ENCODE measurements at places on chromosomes 4 and X.
A peak's percentile ranks its signal among the peaks of the same experiment; 100 is the strongest.

- no peak for DNase-seq
Measured at GRCh38 chr4:180152831-180153230, 2090.4 kb upstream of the TENM3 start.

- peak; percentile 17 for DNase-seq
Measured at GRCh38 chr4:80311130-80311529, 24.4 kb upstream of the CFAP299 start.

- DNase-seq: no peak
Measured at GRCh38 chr4:2393353-2394270, 24.8 kb downstream of the ZFYVE28 start.

- DNase-seq: no peak
Measured at GRCh38 chr4:134663742-134664141, 462.2 kb upstream of the PABPC4L start.

DNA sequence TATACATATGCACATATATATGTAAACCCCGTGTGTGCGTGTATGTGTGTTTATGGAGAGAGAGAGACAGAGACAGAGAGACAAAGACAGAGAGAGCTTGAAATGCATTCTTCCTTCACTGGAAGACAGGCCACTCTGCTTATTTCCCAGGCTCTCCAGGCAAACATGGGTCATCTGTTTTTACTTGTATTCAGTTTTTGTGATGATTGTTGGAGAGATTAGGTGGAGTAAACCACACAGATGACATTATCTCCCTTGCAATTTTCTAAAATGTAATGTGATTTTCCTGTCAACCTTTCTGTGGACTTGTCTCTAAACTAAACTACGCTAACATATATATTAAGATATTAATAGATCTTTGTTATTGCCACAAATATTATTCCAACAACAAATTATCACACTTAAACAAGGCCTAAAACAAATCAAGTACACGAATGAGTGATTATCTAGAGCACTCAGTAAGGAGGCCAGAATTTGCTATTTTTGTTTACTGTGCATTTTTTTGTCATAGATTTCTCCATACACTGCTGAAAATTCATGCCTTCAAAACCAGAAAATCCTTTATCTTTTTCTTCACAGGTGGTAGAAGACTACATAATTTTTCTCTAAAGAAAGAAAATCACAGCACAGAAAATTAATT is 251.8 kb upstream of the SLIT2 start:
- no peak for DNase-seq

GRCh38 chrX:138761380-138761779 is 49.9 kb upstream of the FGF13 start:
- no peak for DNase-seq

GRCh38 chrX:37380924-37381323 is 31.8 kb downstream of the PRRG1 start:
- DNase-seq: peak; percentile 71

- no peak for DNase-seq
Measured at GRCh38 chr4:26126994-26127393, 193.8 kb upstream of the RBPJ start.

DNA sequence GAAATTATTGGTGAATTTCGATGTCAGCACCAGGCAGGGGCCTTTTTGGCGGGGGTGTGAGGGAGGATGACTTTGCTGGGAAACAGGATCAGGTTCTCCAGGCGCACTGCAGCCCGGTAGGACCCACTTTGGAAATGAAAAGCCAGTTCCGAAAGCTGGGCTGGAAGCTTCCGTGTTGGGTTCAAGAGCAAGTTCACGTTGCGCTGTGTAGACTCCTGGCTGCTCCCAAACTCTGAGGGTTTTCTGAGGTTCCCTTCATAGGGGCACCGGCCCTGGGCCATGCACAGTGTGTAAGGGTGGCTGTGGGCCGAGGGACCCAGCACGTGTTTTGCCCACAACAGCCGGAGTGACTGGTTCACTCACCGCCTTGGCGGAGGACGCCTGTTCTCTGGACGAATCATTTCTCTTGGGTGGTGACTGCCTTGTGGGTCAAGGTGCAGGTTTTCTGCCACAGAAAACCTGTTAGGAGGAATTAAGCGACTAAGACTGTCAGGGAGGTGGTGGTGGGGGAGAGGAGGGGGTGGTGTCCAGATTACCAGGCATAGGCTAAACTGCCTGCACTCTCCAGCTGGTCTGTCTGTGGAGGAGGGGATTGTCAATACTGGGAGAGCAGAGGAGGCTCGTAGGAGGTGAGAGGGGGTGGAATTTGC is 8.0 kb downstream of the SHOX start:
- DNase-seq: no peak

GRCh38 chrX:24478509-24478908 is 13.4 kb downstream of the PDK3 start:
- DNase-seq: no peak

DNA sequence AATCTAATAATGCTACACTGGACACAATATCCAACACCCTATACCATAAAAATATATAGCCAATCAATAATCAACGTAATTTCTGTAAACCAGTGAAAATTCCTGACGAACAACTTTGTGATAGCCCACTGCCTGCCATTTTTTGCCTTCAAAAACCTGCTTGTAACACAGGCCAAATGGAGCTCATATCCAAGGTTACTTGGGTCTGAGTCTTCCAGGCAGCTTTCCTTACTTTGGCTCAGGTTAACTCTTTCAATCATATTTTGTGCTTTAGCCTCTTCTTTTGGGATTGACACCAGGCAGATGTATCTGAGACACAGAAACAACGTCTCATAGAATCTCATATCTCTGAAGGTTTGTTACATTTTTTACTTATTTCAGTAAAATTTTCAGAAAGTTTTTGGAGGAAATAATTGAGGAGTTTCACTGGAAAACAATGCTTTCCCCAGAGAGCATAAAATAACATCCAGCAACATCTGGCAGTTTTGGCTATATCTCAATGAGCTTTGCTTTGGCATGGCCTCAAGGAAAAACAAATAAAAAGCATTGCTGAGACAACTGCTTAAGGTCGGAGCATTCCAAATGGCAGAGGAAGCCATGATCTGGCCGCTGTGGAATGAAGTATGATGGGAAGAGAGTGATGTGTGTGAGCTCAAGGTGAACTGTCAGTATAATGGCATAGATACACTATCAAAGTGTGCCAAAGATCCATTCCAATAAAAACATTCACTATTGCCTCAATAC is 162.9 kb upstream of the SPIN4 start:
- peak; percentile 37 for DNase-seq

- no peak for DNase-seq
Measured at GRCh38 chr4:25953740-25954139, 39.7 kb downstream of the SMIM20 start.

DNA sequence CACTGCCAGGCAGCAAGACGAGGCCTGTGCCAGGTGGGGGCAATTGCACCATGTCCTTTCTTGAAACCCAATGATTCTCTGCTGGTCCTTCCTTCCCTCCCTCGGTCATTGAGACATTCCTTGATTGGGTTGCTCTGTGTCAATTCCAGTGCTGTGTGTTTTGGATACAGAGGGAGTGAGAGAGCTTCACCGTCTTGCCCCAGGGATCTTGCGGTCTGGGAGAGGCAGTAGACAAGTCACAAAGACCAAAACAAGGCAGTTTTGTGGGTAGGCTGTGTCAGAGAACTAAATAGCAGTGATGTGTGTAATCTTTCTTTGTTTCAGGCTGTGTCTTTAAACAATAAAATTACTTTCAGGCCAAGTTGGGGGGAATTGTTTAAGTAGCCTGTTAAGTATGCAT is 38.8 kb upstream of the TADA2B start:
- DNase-seq: no peak

GRCh38 chr4:79250887-79251286 is 75.0 kb downstream of the NAA11 start:
- DNase-seq: no peak

DNA sequence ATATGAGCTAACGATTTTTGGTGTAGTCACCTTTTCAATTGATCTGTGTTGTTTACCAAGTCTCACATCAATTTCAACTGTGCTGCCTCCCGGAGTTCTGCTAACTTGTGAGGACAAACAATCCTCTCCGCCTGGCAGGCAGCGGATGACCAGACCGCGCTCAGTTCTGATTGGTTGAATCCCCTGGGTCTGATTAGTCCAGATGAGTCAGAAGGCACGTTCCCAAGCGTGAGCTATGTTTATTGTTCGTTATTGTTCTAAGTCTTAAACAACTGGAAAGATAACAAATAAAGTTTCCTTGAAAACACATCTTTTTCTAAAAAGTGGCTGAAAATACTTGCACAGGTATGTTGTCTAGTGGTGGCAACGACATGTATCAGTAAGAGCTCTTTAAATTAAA is 37.9 kb upstream of the TRPC3 start:
- DNase-seq: peak; percentile 22

- no peak for DNase-seq
Measured at GRCh38 chr4:28209371-28209924, 1348.8 kb downstream of the STIM2 start.

- DNase-seq: no peak
Measured at GRCh38 chrX:12011075-12011474, 127.2 kb upstream of the FRMPD4 start.

GRCh38 chrX:52138830-52139544 is 45.7 kb upstream of the MAGED4 start:
- DNase-seq: no peak

DNA sequence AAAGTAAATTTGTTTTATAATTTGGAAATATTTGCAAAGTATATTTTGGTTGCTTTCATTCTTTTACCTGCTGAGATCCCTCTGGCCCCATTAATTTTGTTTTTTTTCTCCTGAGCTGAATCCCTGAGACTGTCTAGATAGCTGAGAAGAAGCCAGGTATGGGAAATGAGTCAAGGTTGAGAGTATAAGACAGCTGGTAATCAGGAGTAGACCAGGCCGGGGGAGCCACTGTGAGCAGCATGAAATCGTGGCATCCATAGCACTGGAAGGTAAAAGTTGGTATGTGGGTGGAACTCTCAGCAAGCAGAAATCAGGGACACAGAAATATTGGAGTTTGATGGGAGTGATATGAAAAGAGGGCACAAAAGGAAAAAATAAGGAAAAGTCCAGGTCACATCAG is 164.5 kb downstream of the FHIP1A start:
- DNase-seq: no peak

GRCh38 chr4:140012688-140013486 is 141.1 kb downstream of the MAML3 start:
- peak; percentile 45 for DNase-seq

- no peak for DNase-seq
Measured at GRCh38 chr4:93199492-93199891, 629.1 kb upstream of the ATOH1 start.

- no peak for DNase-seq
Measured at GRCh38 chrX:39443240-39443639, 642.0 kb downstream of the MID1IP1 start.

- DNase-seq: no peak
Measured at GRCh38 chr4:78288327-78288726, 231.2 kb downstream of the FRAS1 start.

GRCh38 chrX:104854188-104854587 is 288.2 kb downstream of the IL1RAPL2 start:
- no peak for DNase-seq

GRCh38 chr4:38017609-38018008 is 57.4 kb downstream of the PTTG2 start:
- DNase-seq: no peak

- DNase-seq: no peak
Measured at GRCh38 chr4:85778632-85779131, 303.7 kb downstream of the ARHGAP24 start.

- no peak for DNase-seq
Measured at GRCh38 chr4:159764343-159764952, 661.6 kb downstream of the RAPGEF2 start.

GRCh38 chr4:7255488-7255881 is 63.1 kb downstream of the SORCS2 start:
- no peak for DNase-seq

DNA sequence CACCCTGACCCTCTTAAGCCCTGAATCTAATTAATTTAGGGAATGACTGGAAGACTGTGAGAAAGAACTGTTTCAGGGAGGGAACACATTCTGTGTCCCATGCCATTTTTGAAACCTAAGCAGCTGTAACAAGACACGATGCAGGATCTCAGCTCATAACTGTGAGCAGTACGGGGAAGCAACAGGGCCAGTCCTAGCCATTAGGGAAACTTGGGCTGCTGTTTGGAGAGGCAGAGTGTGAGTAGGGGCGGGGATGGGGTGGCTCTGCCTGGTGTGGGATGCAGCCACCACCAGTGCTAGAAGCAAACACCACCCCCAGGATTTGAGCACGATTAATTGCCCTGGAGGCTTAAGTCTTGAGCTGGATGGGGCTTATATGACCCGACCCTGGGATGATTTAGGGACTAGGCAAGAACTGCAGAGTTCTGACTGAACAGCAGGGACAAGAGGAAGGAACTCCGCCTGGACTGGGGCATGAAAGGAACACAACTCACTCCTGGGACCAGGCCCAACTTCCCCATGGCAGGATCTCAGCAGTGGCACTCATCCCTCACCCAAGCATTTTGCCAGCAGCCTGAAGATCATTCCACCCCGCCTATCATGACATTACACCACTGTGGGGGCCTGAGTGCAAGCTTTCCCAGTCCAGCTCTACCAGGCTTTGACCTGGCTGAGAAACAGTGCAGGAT is 43.1 kb downstream of the ATRX start:
- no peak for DNase-seq

DNA sequence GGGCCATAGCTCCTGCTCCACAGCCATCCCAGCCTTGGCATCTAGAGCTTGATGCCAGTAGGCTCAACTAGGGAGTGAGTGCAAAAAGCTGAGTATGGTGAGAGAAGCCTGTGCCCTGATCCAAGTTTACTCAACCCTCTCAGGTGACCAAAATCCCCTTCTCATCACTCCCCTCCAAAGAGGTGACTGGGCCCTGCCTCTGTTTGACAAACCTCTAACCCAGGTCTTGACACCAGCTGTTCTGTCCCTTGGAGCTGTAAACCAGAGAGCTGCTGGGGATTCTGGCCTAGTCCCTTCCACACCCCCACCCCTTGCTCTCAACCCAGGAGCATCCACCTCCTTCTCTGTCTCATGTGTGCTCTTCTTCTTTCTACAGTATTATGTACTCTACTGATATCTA is 73.5 kb downstream of the MSN start:
- DNase-seq: no peak

DNA sequence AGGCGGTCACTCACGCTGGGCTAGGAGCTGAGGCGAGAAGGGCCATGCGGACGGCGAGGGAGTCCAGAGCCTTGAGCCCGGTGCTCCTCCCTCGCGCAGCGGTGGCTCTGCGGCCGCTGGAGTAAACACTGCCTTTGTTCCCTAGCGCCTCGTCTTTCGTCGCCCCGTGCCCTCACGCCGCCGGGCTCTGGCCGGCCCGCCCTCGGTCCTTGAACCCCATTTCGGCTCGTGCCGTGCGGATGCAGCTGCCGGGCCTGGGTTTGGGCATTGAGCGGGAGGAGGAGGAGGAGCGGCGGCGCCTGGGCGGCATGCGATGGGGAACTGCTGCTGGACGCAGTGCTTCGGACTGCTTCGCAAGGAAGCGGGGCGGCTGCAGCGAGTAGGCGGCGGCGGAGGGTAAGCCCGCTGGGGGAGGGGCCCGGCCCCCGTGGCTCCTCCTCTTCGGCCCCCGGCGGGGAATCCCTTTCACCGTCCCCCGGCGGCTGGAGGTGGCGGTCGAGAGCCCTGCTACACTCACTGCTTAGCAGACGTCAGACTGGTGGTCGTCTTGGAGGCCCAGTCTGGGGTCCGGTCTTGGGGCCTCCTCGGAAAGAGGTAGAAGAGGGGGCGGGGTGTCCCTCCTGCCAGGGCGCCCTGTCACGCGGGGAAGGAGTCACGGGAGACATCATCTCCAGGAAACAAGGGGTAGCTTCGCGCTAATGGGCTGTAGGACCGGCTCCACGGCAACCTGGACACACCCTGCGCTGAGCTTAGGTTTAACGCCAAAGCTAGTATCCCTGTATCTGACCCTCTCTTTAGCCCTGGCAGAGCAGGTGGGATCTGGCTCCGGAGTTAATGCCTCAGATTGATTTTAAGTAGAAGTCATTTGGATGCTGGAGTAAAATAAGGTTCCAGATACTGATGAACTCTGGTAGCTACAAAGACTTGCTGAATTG is at the start of gene AP1AR:
AP1AR (plus strand) TSS at position 9 of the 935 bp plus-strand sequence; CDS start at position 314, 305 bp downstream.
- DNase-seq: peak; percentile 22

Measured in pulmonary artery endothelial cell (primary cell).